ENCODE measurements at places on chromosomes 2 and 18. TPM values are rescaled to one million over a fixed set of nuclear protein-coding genes. Genes with fewer than 3 reads are reported as not detected.

DNA sequence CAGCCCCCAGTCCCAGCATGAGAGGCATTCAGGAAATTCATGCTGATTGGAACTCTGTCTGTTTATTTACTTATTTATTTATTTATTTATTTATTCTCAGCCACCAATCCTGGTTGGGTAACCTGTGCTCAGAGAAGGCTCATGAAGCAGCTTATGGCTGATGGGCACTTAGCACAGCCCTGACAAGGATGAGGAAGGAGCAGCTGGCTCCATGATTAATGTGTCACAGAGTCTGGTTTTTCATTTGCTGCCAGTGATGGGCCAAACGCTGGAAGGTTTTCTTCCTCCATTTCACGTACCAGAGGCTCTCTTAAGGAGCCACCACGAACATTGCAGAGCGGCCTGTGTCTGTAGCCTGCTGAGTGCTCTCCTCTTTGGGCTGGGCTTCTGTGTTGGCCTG lies 28.3 kb upstream of the KCNS3 start:
- no peak for DNase-seq

The DSG3 gene
- total RNA-seq: not detected

DNA sequence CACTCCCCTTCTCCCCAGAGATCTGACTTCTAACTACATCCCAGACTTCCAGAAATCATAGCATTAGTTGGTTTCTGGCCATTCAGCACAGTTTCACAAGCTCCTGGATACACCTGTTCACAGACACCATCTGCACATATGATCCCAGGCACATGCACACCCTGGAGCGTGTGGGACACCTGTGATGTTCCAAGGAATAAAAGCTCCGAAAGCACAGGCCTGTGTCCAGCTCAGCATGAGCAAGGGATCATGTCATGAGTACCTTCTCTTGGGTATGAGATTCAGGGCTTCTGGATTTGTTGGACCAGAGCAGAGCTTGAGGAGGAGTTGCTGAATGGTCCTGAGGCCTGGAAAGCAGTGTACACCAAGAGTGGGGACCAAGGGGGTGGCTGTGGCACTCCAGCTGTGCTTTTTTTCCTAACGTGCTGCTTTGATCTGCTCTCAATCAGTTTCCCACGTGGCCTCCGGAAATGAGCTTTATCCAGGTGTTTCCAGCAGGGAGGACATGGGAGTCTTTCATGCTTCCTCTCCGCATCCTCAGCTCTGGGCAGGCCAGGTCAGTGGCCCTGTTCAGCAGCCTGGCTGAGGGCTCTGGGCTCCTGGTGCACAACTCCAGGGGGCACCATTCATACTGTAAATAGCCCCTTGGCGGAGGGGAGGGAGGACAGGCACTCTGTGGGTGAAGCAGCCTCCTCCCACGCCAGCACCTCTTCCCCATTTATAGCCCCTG lies 1.8 kb downstream of the DYSF start:
- DNase-seq: no peak

The DUSP2 gene
- 218 TPM for total RNA-seq

- no peak for DNase-seq
Measured at GRCh38 chr2:105129722-105130232, 91.9 kb downstream of the MRPS9 start.

GRCh38 chr2:134217924-134218323 lies 35.9 kb upstream of the MGAT5 start:
- DNase-seq: no peak

DNA sequence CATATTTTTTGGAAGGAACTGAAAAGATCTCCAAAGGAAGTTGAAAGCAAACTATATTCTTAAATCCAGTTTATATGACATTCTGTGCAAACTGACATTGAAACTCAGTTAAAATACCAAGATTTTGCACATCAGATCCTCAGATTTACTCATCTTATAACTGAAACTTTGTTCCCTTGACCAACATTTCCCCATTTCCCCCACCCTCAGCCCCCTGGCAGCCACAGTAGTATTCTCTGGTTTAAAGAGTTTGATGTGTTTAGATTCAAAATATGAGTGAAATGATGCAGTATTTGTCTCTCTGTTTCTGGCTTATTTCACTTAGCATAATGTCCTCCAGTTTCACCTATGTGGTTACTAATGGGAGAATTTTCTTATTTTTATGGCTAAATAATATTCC lies 99.2 kb upstream of the ITGA4 start:
- peak; percentile 11 for DNase-seq

GRCh38 chr2:20509770-20510490 lies 63.1 kb downstream of the RHOB start:
- DNase-seq: no peak

The MSTN gene
- total RNA-seq: not detected

- DNase-seq: no peak
Measured at GRCh38 chr2:64751286-64752260, 97.9 kb upstream of the SERTAD2 start.

The EN1 gene
- total RNA-seq: not detected

The ICOS gene
- total RNA-seq: 54.4 TPM

GRCh38 chr18:8264861-8265411 lies 344.3 kb upstream of the RAB12 start:
- DNase-seq: no peak

GRCh38 chr2:8633186-8633734 lies 48.6 kb upstream of the ID2 start:
- DNase-seq: no peak

DNA sequence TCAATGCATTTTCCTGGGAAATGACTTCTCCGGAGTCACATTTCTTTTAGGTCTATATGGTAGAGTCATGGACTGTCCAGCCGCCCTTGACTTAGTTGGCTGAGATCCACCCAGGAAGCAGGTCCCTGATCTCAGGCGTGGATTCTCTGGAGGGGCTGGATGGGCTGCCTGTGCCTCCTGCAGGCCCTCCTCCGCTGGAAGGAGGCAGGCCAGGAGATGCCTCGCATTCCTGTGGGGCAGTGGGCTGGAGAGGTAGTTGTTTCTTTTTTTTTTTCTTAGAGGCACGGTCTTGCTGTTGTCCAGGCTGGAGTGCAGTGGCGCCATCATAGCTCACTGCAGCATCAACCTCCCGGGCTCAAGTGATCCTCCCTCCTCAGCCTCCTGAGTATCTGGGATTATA lies 129.0 kb upstream of the MYCN start:
- DNase-seq: no peak

DNA sequence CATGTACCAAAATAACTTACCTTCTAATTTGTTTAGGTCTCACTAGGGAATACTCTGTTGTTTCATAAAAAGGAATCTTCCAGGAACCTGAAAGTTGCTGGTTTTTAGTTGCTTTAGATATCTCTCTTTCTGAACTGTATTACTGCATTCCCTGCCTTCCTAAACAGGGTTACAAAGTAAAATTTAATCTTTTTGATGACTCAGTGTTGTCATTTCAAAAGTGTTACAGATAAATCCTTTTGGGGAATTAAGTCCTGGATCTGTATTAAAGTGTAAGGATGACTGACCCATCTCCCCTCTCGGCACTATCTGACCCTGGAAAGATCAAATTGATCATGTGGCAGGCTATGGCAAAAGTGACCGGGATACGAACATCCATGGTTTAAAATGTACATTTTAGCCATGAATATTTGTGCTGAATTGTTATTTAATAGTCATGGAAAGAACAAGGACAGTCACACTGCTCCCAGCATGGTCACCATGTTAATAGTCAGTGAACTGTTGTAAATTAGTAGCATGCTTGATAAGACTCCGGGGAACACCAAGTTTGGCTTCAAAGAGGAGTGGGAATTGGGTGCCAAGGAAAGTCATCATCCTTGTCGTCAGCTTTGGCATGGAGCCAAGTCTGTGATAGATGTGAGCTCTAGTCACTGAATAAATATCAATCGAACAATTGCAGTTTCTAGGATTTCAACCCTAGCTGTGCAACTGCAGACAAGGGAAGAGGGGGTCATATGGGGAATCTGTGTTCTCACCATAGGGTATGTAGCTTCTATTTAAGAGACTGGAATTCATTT lies 4.2 kb downstream of the PLEKHA3 start:
- no peak for DNase-seq

The METAP1D gene
- total RNA-seq: 4.2 TPM

- DNase-seq: no peak
Measured at GRCh38 chr2:157258520-157259326, 1.2 kb downstream of the GALNT5 start.

Measured in activated naive CD4-positive, alpha-beta T cell treated with anti-CD3 and anti-CD28 coated beads, Interleukin-2, amount 50 U/mL, for 72 hours (primary cell).